COLO829 (cell line): ENCODE measurements at places on chromosomes 1 and 21.

DNA sequence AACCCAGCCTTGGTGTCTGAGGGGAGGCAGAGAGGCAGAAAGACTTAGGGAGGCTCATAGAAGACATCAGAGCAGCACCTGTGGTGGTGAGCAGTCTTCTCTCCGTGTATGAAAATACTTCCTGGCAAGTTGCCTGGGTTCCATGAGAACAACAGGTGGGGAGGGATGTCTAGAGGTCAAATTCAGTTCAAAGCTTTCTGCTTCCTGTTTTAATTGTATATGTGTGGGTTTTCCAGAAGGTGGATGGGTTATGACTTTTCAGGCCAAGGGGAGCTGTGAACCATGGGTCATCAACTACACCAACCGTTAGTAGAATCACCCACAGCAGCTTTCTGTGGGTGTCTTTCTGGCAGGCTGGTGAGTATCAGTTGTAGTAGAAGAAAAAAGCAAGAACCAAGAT is 4.1 kb upstream of the FCRL2 start:
- DNase-seq = no peak

- no peak for DNase-seq
These were observed 86.6 kb downstream of the OMA1 start for GRCh38 chr1:58459911-58460310.

DNA sequence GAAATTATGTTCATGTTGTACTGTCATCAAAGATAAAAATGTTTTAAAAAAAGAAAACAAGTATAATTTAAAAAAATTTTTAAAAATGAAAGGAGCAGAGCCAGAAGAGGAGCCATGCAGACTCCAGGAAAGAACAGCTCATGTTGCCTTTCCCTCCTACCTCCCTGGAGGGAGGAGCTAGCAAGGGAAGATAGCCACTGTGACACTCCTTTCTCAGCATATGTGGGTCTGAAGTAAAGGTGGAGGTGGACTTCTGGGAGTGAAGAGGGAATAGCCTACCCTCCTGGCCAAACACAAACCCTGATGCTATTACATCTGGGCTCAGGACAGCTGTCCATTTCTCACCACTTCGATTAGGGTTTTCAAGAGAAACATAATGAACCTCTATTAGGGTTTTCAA is 54.2 kb downstream of the SLC2A1 start:
- DNase-seq = no peak

GRCh38 chr1:8259498-8260290 is 58.2 kb upstream of the SLC45A1 start:
- no peak for DNase-seq

DNA sequence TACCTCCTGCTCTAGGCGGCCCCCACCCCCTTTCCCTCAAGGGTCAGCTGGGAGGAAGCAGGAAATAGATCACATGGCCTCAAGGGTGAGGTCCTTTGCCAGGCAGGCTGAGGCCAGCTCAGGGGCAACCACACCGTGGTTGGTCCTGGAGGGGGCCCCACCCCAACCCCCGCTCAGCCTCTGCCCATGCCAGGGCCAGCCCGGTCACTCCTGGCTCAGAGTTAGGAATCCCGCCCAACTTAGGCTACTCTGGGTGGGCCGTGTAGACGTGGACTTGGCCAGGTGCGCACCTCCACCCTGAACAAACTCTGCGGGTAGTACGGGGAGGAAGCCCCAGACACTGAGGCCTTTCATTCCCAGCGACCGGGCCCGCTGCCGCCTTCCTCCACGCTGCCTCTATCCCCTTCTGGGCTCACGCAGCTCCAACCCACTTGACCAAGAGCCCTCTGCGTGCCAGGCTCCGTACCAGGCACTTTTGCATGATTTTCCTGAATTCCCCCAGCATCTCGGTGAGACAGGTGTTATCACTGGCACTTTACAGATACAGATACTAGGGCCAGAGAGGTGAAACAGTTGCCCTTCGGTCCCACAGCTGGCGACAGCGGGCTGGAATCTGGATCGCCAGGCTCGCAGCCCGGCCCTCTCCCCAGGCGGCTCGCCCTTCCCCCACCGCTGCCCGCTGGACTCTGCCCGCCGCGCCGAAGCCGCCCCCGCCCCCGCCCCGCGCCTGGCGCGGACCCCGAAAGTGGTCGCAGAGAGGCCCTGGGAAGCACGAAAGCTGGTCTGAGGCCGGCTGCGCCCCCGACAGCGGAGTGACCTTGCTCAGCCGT is 769 bp downstream of the GALE start:
- DNase-seq = peak; percentile 70

DNA sequence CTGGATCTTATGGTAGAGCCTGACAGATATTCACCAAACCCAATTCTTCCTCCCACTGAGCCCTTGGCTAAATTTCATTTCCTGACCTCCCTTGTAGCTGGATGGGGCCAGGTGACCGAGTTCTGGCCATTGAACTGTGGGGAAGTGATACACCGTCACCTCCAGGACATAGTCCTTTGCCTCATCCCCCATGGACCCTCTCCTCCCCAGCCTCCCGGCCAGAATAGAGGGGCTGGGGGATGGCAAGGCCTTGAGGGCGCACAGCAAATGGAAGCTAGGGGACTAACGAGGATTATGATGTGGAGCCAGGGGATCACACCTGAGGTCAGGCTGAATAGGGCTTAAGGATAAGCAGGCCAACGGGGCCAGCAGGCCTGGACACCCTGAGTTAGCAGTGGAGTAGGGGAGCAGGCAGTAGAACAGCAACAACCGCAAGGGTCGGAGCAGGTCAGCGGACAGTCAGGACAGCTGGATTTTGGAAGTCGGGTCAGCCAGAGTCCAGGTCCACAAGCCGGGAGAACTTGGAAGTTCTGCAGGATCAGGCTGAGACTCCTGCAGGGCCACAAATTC is 15.0 kb downstream of the BATF3 start:
- DNase-seq = no peak

GRCh38 chr1:102861247-102861646 is 247.1 kb downstream of the COL11A1 start:
- no peak for DNase-seq

- peak; percentile 69 for DNase-seq
These were observed 1192.7 kb downstream of the KCNT2 start for GRCh38 chr1:195415584-195415983.

DNA sequence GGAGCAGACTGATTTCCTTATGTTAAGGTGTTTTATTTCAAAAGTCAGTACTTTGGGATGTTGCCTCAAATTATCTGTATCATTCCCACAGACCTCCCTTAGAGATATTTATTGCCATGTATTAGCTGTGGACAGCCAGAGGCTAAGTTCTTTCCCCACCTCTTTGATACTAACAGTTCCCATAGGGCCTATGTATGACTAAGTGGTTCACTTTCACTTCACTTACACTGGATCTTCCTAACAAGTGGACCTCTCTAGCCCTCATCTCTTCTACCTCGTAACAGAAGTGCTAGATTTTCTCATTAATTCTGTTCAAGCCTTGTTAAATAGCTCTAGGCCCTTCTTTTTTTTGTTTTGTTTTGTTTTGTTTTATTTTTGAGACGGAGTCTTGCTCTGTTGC is 6.2 kb downstream of the TRAF5 start:
- DNase-seq = no peak

DNA sequence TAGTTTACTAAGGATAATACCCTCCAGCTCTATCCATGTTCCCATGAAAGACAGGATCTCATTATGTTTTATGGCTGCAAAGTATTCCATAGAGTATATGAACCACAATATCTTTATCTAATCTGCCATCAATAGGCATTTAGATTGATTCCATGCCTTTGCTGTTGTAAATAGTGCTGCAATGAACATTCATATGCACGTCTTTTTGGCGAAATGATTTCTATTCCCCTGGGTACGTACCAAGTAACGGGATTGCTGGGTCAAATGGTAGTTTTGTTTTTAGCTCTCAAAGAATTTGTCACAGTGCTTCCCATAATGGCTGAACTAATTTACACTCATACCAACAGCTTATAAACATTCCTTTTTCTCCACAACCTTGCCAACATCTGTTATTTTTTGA is 750.9 kb downstream of the BRINP3 start:
- no peak for DNase-seq

GRCh38 chr1:248361121-248361715 is at the start of gene OR2T4:
TSS of gene OR2T4 (plus strand) at chr1:248361665. CDS start at chr1:248361665, 0 bp downstream.
- DNase-seq = peak; percentile 32

- no peak for DNase-seq
These were observed 5.1 kb downstream of the KCNJ15 start for GRCh38 chr21:38261851-38262250.

- DNase-seq = no peak
These were observed 241.8 kb upstream of the USP24 start for GRCh38 chr1:55456971-55457370.

- DNase-seq = no peak
These were observed 221.9 kb upstream of the DUSP10 start for GRCh38 chr1:221963742-221964141.

DNA sequence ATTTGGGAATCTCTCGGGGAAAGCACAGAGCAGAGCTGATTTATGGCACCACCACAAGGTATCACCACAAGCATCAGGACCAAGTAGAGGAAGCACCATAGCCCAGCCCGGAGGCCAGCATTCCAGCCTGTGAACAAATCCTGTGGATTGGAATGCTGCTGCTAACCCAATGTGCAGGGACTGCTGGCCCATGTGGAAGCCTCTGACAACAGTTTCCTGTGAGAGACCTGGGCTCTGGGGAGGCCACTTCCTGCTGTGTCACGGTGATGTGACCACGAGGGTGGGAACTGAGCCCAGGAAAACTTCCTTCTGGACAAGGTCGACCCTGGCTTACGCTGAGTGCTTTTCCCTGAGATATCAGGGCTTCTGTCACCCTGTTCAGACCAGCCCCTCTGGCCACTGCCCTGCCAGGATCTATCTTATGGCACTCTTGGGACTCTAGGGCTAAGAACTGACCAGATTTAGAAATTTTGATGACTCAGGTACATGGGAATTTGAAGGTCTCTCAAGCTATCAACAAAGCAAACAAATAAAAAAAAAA is 88.3 kb upstream of the NGF start:
- DNase-seq = no peak

DNA sequence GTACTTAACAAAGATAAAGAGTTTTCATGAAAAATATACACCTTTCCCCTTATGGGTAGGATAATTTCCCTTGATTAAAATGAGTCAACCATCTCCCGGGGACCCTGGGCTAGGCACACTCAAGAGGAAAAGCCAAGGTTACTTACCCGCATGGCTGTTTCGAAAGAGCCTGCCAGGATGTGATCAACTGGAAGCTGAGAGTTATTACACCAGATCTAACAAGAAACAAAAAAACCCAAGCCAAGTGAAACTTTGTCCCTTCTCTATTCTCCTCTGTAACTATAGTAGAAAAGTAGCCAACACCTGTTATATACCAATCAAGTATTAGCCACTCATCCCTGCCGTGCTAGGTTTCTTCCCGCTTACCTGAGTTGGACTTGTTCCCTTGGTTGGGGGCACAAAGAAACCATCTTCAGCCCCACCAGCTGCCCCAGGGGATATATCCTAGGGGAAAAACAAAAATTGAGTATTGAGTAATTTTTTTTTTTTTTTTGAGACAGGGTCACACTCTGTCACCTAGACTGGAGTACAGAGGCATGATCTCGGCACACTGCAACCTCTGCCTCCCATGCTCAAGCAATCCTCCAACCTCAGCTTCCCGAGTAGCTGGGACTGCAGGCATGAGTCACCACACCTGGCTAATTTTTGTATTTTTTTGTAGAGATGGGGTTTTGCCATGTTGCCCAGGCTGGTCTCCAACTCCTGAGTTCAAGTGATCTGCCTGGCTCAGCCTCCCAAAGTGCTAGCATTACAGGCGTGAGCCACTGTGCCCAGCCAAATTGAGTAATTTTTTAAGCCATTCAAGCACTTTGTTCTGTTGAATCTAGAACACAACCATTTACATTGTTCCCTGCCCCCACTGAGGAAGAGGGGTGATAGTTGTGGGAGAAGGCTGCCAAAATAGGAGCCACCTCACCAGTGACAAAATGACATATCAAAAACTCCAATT is 8.4 kb upstream of the PEX19 start:
- DNase-seq = no peak

DNA sequence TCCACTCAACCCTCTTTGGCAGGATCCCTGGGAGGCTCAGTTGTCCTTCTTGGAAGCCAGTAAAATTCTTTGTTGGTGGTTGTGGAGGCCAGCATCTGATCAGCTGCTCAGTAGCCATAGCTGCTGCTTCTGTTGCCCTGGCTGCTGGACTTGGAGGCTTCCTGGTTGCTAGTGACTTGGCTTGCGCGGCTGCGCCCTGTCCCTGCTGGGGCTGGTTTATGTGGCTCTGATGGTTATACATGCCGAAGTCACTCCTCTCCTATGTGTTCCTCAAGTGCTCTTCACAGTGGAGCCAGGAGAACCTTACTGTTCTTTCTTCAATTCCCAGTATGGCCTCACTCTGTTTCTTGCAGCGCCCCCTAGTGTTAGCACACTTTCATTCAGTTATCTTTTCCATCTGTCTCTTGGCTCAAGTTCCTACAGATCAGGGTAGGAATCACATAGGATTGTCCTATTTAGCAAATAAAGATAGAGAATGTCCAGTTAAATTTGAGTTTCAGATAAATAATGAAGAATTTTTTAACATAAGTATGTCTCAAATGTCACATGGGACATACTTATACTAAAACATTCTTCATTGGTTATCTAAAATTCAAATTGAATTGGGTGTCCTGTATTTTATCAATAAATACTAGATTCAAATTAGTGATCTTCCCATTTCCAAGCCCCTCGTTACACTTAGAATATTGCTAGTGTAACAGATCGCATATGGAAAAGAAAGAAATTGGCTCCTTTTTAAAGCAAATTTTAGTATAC is 176.5 kb downstream of the TGFB2 start:
- DNase-seq = peak; percentile 47

DNA sequence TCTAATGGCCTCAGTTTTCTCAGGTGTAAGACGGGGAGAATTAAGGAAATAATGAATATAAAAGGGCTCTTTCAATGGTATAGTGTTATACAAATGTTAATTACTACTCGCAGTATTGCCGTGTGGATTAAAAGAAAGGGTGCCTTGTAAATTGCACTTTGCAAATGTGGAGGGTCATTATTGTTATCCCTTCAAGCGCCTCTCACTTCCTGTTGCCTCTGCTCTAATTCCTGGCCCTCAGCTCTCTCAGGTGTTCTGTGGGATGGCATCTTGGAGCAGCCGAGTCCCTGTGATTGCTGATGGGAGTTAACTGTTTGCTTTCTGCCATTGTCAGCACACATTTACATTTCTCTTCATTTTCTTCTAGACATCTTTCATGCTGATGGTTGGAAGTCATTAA is 7.1 kb upstream of the S100A11 start:
- DNase-seq = no peak

DNA sequence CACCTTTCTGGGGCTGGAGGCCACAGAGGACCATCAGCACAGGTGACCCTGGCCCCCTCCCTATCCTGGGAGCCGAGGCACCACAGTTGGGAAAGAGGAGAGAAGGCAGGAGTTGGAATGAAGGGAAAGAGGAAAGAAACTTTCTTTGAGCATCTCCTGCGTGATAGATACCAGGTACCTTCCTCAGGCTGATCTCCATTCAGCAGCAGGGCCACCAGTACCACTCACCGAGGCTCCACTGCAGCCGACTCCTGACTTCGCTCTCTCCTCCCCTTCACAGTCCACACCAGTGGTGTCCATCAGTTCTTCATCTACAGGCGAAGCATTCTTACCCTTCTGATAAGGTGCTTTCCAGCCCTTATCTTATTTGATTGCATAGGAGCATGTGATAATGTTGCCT is 55.3 kb downstream of the LGR6 start:
- no peak for DNase-seq
